ENCODE measurements at places on chromosomes 7 and 10. TPM values are rescaled to one million over a fixed set of nuclear protein-coding genes. Genes with fewer than 3 reads are reported as not detected.
A peak's percentile ranks its signal among the peaks of the same experiment; 100 is the strongest.

DNA sequence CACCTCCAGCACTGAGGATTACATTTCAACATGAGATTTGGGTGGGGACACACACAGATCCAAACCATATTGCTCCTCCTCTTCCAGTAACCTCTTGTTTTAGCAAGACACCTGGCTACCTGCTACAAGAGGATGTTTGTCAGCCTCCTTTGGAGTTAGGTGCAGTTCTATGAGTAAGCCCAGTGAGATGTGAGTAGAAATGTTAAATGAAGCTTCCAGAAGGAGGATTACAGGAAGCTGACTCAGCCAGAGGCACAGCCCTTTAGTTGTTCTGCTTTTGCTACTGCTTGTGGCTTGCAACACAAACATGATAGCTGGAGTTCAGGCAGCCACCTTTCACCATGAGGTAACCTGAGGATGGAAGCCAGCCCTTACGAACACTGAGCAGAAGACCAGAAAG lies 382.7 kb upstream of the RNF32 start:
- no peak overlapping the region for H3K27ac ChIP-seq
- no peaks in the 10 kb centered on the region for H3K36me3 ChIP-seq
- H3K4me1 ChIP-seq: no peaks in the 10 kb centered on the region
- DNase-seq: no peak

- no peak overlapping the region for H3K4me3 ChIP-seq
- no peaks in the 10 kb centered on the region for H3K27me3 ChIP-seq
- H3K36me3 ChIP-seq: no peaks in the 10 kb centered on the region
- H3K27ac ChIP-seq: no peak overlapping the region
- no peaks in the 10 kb centered on the region for H3K4me1 ChIP-seq
These were observed 117.7 kb upstream of the PTPRZ1 start for GRCh38 chr7:121755286-121755685.

GRCh38 chr10:44071479-44071878 lies 313.4 kb downstream of the CXCL12 start:
- no peak overlapping the region for H3K4me3 ChIP-seq
- no peaks in the 10 kb centered on the region for H3K27me3 ChIP-seq
- no peak for DNase-seq
- H3K4me1 ChIP-seq: no peaks in the 10 kb centered on the region
- H3K27ac ChIP-seq: no peak overlapping the region
- no peaks in the 10 kb centered on the region for H3K36me3 ChIP-seq

DNA sequence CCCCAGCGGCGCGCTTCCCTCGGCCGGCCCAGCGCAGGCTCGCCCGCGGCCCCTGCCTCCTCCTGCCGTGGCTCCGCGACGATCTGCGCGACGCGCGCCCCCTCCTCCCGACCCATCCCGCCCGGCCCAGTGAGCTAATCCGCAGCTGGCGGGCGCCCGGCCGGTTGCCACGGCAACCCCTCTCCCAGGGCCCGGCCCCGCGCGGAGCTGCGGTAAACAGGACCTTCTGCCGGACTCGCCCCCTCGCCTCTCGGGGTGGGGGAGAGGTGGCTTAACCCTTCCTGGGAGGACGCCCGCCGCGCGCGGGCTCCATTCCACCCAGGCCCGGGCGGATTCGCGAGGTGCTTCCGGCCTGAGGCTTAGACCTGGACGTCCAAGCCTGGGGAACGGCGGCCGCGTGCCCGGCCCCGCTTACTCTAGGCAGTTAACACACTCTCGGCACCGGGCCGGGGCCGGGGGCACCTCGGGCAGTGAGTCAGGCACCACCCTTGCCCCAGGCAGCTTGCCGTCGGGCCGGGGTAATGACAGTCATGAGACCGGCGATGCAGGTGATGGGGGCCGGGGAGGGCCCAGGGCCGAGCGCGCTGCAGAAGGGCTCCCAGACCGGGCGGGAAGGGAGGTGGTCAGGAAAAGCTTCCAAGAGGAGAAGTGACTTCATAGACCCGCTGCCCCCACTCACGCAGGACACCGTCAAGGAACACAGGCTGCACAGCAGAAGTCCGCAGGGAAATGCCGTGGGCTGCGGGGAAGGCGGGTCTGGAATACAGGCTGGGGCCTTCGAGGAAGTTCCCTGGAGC lies at the start of gene DENND2A:
Gene DENND2A (minus strand): TSS at position 87 of the 797 bp plus-strand sequence. CDS start 38,416 bp downstream, outside the sequence.
- no peak within 1 kb of the TSS for H3K27ac ChIP-seq
- peaks cover 92% of the 10 kb centered on the region for H3K27me3 ChIP-seq
- H3K4me3 ChIP-seq: no peak within 1 kb of the TSS
- H3K36me3 ChIP-seq: no peaks in the 10 kb centered on the region
- peaks cover 16% of the 10 kb centered on the region for H3K4me1 ChIP-seq
- DNase-seq: peak; percentile 56

DNA sequence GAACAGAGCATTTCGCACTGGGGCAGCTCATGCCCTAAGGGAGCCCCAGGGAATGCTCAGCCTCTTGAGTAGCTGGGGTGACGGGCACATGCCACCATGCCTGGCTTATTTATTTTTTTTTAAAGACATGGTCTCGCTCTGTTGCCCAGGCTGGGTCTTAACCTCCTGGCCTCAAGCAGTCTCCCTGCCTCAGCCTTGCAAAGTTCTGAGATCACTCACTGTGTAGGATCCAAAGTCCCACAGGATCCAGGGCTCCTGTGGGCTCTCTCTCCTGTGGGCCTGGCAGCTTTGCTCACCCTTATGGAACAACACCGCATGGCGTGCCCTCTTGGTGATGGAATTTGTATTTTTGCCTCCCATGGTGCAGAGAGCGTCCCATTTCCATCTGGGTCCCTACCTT lies 34.0 kb downstream of the TMEM120A start:
- no peak overlapping the region for H3K27ac ChIP-seq
- peaks cover 7% of the 10 kb centered on the region for H3K4me1 ChIP-seq
- H3K36me3 ChIP-seq: peaks cover 66% of the 10 kb centered on the region
- H3K27me3 ChIP-seq: no peaks in the 10 kb centered on the region
- DNase-seq: no peak

GRCh38 chr10:90665905-90666662 lies 191.8 kb downstream of the HTR7 start:
- no peak for DNase-seq
- no peaks in the 10 kb centered on the region for H3K36me3 ChIP-seq
- no peak overlapping the region for H3K27ac ChIP-seq
- no peak overlapping the region for H3K4me3 ChIP-seq
- no peaks in the 10 kb centered on the region for H3K4me1 ChIP-seq

DNA sequence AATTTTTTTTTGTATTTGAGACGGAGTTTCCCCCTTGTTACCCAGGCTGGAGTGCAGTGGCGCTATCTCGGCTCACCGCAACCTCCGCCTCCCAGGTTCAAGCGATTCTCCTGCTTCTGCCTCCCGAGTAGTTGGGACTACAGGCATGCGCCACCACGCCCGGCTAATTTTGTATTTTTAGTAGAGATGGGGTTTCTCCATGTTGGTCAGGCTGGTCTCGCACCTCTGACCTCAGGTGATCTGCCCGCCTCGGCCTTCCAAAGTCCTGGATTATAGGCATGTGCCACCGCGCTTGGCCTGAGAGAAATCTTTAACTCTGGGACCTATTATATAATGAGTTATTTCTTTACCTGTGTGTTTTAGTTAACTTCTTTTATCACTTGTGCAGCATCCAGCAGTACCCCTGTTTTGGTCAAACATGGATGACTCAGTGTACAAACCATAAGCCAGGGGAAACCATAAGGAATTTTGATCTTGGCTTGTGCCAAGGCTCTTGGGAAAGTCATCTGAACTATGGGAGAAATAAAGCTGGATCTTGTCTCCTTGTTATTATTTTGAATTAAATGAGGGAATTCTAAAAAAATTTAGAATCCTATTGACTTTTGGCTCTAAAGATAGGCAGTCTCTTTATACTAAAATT lies 23.6 kb upstream of the ZRANB1 start:
- no peaks in the 10 kb centered on the region for H3K27me3 ChIP-seq
- H3K4me1 ChIP-seq: peaks cover 16% of the 10 kb centered on the region
- no peak for DNase-seq
- H3K27ac ChIP-seq: peak overlapping the region; percentile 84

DNA sequence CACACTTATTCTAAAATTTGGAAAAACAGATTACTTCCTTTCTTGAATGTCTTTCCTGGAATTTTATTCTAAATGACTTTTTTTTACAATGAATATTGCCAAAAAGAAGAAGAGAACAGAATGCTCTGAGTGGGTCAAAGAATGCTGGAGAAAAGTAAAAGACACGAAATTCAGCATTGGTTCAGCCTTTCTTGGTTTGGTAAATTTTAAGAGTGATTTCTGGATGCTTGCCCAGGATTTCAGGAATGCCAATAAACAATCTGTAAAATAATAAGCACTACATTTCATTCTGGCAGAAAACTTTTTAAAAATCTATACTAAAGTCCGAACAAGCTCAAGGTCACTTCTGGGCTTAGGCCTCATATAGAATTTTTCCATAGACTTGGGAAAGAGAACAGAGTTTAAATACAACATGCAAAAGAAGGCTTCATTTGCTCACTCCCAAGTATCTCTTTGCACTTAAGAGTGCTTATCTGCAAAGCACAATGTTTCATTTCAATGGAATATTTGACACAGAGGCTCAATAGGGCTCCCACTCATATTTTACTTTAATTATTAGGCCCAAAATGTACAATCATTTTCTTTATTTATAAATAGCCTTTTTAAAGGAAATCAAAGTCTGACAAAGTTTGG lies 359.5 kb upstream of the ANKRD30A start:
- no peaks in the 10 kb centered on the region for H3K36me3 ChIP-seq
- no peaks in the 10 kb centered on the region for H3K27me3 ChIP-seq
- H3K27ac ChIP-seq: no peak overlapping the region
- H3K4me1 ChIP-seq: no peaks in the 10 kb centered on the region

DNA sequence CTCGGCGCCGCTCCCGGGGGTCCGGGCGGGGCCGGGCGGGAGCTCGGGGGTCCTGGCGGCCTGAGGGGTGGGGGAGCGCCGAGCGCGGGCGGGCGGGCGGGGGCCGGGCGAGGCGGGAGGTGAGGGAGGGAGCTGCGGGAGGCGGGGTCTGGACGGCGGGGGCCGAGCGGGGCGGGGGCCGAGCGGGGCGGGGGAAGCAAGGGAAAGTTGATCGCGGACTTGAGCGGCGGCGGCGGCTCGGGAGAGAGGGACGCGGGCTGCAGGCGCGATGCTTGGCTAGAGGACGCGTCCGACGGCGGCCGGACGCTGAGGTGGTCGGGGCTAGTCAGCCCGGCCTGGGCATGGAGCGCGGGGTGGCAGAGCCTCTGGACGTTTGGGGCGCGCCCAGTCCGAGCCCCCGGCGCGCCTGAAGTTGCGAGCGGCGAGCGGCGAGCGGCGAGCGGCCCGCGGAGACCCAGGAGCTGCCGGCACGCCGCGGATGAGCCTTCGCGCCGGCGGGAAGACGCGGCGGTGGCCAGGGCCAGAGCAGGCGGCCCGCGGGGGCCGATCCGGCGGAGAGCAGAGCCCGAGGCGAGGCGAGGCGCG lies at the start of gene CDH23:
Gene CDH23 (plus strand): TSS at position 210 of the 585 bp plus-strand sequence. CDS start 42,912 bp downstream, outside the sequence.
- peaks cover 91% of the 10 kb centered on the region for H3K27me3 ChIP-seq
- DNase-seq: peak; percentile 36
- H3K36me3 ChIP-seq: no peaks in the 10 kb centered on the region
- H3K4me1 ChIP-seq: no peaks in the 10 kb centered on the region

GRCh38 chr7:24697416-24697815 lies 59.8 kb downstream of the GSDME start:
- no peaks in the 10 kb centered on the region for H3K27me3 ChIP-seq
- no peaks in the 10 kb centered on the region for H3K36me3 ChIP-seq

DNA sequence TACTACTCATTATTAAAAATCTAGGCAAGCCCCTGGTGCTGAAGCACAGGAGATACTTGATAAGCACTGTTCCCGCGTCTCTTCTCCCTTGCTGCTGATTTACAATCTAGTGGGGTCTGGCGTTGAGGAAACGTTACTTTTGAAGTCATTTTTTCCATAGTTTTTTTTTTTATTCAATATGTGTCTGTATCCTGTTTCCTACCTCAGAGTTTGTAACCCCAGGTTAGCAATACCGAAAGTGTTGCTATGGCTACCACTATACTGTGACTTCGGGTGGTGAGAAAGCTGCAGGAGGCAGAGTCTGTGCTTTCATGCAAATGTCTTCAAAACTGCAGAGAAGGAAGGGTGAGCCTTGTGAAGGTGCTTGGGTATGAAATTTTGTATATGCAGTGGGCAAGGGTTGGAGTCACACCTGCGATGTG lies 458.8 kb upstream of the GHITM start:
- H3K27ac ChIP-seq: no peak overlapping the region
- H3K27me3 ChIP-seq: no peaks in the 10 kb centered on the region
- DNase-seq: no peak
- H3K36me3 ChIP-seq: no peaks in the 10 kb centered on the region
- H3K4me3 ChIP-seq: no peak overlapping the region
- no peaks in the 10 kb centered on the region for H3K4me1 ChIP-seq

- no peak overlapping the region for H3K4me3 ChIP-seq
- H3K27me3 ChIP-seq: no peaks in the 10 kb centered on the region
- no peaks in the 10 kb centered on the region for H3K4me1 ChIP-seq
- H3K27ac ChIP-seq: no peak overlapping the region
- no peak for DNase-seq
- no peaks in the 10 kb centered on the region for H3K36me3 ChIP-seq
These were observed 178.5 kb downstream of the AMPH start for GRCh38 chr7:38452681-38453108.

- DNase-seq: no peak
- H3K27ac ChIP-seq: no peak overlapping the region
- H3K4me3 ChIP-seq: no peak overlapping the region
- no peaks in the 10 kb centered on the region for H3K4me1 ChIP-seq
These were observed 218.4 kb upstream of the KCND2 start for GRCh38 chr7:120054376-120055100.

- H3K4me3 ChIP-seq: no peak overlapping the region
- no peak overlapping the region for H3K27ac ChIP-seq
- H3K4me1 ChIP-seq: peaks cover 5% of the 10 kb centered on the region
These were observed 159.9 kb upstream of the CDCA7L start for GRCh38 chr7:22105550-22105949.

The COL17A1 gene
- 0.29 TPM for total RNA-seq

The SPDYE2 gene
- total RNA-seq: not detected

The GRM8 gene
- not detected for total RNA-seq

The TFPI2 gene
- total RNA-seq: 0.11 TPM

The SLC26A5 gene
- not detected for total RNA-seq

The HABP2 gene
- 0.07 TPM for total RNA-seq

The RABGEF1 gene
- 20.7 TPM for total RNA-seq

The CCDC71L gene
- 108 TPM for total RNA-seq

The VSTM4 gene
- 4.5 TPM for total RNA-seq
